ENCODE measurements at places on chromosomes 13 and 19.

DNA sequence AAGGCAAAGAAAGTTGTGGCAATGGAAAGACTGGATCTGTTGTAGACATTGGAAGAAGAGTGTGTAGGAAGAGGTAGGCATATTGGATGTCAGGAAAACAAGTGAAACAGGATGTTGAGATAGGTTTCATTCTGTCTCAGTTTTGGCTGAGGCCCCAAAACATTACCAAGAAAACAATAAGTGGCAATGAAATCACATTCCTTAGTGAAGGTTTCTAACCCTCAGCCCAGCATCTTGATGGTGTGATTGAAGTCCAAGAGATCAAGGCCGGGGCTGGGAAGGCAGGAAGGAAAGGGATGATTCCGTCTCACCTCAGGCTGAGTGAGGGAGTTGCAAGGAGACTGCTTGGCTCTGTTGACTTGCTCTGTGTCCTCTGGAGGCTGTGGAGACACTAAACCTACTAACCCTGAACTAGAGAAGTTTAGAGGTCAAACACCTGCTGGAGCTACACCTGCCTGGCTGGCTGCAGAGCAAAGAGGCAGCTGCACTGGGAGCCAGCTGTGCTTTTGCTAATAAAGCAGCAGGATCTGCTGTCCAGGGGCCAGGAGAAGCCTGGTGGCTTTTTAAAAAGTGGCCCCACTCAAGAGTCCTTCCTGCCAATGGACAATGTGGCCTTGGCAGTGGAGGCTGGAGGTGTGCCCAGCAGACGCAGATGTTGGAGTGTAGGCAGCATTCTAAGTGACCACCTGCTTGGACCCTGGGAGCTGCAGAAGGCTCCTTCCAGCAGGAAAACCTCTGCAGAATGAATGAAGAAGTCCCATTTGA lies 53.6 kb downstream of the DGKH start:
- no peak for DNase-seq

- DNase-seq: no peak
Observed at GRCh38 chr13:59641261-59641660, 522.5 kb downstream of the DIAPH3 start.

DNA sequence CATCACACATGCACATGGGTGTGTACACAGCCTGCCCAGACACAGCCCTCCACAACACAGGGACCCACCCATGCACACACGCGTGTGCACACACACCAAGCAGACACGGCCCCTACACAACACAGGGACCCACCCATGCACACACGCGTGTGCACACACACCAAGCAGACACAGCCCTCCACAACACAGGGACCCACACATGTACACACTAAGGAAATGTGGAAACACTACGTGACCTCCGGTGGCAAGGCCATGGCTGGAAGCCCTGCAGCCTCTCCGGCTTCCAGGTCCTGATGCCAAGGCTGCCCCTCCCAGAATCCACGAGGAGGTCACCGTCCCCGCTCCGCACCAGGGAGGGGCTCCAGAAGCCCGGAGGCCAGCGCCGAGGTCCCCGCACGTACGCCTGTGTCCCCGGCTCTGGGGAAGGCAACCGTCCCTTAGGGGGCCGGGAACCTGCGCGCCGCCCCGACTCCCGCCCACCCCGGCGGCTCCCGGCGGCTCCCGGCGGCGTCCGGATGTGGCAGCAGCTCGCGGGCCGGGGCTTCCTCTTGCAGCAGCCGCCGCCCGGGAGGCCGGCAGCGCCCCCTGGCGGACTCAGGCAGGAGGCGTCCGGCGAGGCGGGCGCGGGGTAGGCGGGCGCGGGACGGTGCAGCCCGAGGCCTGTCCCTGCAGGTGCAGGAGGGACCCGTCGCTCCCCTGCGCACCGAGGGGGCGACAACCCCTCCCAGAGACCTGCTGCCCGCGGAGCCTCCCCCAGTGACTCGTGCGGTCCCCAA lies 29.8 kb upstream of the GRTP1 start:
- DNase-seq: peak; percentile 44

GRCh38 chr19:19817357-19817756 lies 4.2 kb downstream of the ZNF506 start:
- DNase-seq: no peak

DNA sequence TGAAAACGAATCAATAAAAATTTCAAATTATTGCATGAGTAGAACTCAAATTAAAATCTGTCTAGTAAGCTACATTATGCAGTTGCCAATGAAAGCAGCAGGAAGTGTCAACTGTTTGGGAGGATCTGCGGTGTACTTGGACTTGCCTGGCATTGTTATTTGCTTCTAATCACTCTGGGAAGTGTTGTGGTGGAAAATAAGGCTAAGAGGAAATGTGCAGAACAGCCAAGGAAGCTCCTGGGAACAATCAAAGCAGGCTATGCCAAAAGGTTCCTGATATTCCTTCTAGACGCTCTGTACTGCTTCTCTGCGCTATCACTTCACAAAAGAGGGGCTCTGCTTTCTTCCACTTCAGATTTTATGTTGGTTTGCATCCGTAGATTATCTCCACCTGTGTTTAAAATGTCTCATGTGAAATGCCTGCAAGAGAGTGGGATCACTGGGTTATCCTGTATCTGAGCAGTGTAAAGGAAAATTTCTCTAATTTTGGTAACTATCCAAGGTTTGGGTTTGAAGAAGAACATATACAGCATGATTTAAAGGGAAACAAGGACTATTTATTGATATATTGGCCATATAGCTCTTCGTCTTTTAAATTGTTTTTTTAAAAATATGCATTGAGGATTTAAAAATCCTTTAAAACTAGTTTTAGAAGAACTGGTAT lies 182.7 kb upstream of the CSNK1A1L start:
- no peak for DNase-seq

DNA sequence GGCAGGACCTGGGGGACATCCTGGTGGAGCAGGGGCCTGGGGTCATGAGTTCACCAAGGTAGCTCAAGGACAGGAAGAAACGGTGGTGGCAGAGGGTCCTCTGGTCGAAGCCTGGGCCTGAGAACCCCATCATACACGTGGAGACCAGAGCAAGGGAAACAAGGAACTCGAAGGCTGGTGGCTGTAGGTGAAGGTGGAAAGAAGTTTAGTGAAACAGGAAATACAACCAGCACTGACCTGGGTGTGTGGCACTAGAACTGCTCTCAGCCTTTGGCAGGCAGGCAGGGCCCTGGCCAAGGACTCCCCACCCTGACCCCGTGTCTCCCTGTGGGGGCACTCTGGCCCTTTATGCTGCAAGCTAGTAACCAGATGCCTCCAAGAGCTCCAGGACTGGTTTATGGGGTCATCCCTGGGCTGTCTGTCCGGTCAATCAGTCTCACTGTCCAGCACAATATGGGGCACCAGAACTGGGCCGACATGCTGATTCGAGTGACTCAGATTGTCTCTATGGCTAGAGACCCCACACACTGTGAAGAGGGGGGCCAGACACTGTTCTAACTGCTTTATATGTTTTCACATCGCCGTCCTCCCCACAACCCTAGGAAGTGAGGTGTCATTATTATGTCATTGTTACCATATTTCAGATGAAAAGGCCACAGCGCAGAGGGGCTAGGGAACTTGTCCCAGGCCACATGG lies 3.8 kb downstream of the COX6B2 start:
- DNase-seq: no peak

DNA sequence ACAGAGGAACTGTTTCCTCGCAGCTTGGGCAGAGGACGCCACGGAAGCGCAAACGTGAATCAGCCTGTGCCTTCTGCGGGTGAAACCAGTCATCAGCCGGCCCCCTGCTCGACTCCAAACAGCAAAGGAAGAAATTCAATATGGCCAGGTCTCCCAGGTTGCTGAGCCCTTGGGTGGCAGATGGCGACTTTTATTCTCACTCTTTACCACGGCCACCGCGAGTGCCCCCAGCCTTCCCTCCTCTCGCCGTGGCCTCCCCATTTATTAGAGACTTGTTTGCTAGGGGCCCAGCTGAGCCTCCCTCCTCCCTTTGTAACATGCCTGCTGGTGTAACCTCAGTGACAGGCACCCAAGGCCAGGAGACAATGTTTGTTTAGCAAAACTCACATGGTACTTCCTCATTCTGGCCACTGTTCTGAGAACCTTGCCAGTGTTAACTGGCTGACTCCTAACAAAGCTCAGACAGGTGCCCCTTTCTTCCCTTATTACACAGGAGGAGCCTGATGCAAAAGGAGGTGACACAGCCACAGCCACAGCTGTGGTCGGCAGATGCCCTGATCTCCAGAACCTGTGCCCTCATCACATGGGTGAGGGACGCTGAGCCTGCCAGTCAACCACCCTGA lies 5.8 kb downstream of the RAB20 start:
- no peak for DNase-seq

DNA sequence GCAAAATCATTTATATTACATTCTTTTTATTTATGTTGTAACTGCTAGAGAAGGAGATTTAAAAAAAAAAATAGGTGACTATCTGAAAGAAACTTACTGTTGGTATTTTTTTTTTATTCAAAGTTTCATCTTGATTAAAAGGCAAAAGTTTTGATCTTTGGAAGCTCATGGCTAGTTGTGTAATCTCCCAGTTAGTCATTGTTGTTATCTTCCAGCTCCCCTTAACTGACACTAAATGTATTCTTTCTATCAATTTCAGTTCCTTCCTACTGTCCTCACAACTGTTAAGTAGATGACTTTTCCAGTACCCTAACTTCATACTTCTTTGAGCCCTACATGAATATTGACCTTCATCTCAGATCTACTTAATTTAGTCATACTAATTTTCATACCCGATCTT lies 71.1 kb downstream of the PIBF1 start:
- no peak for DNase-seq

GRCh38 chr13:72694314-72694713 lies 33.1 kb downstream of the MZT1 start:
- DNase-seq: no peak

DNA sequence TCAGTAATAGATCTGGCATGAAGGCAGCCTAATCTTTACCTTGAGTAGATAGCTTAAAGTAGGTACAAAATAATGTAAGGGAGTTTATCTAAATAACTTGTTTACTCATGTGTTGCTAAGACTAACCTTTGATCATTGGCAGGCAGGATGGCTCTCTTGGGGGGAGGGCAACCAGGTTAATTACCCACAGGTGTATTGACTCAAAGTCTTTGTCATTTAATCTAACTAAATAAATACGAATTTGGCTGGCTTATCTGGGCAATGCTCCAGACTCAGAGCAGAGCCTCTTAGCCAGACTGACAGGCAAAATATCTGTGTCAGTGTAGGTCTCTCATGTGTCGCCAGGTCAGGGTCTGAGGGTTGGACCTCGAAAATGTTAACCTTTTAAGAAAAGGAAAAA lies 283.4 kb upstream of the KLHL1 start:
- no peak for DNase-seq

- no peak for DNase-seq
Observed at GRCh38 chr19:55830656-55831055, 1.1 kb downstream of the NLRP11 start.

- no peak for DNase-seq
Observed at GRCh38 chr13:52868190-52868589, 19.8 kb upstream of the PCDH8 start.

GRCh38 chr13:31725841-31726240 lies 13.5 kb upstream of the RXFP2 start:
- no peak for DNase-seq

- no peak for DNase-seq
Observed at GRCh38 chr13:46149272-46150133, 32.5 kb downstream of the LCP1 start.

- DNase-seq: no peak
Observed at GRCh38 chr13:97459215-97459777, 25.3 kb downstream of the RAP2A start.

- no peak for DNase-seq
Observed at GRCh38 chr13:104085611-104086010, 1019.4 kb upstream of the SLC10A2 start.

- DNase-seq: no peak
Observed at GRCh38 chr13:46817838-46818476, 21.0 kb upstream of the ESD start.

DNA sequence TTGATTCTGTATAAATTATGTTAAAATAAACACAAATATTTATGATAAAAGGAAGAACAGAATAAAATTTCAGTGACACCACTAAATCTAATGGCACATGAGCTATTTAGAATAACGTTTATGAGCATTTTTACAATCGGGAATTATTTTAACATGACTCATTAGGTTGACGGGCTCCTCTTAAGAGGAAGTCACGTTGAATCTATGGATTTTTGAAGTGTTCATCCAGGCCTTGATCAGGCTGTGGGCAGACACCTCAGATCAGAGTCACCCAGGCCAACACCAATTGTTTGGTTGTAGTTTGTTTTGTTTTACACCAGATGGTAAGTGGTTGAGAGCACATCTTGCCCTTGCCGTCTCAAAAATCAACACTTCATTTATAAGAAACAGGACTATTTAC lies 257.8 kb downstream of the FOXO1 start:
- no peak for DNase-seq

All from stimulated activated CD8-positive, alpha-beta memory T cell treated with anti-CD3 and anti-CD28 coated beads, Interleukin-4, amount 100 ng/mL, for 4 hours (primary cell).